ENCODE measurements at places on chromosomes 13 and 19. TPM values are rescaled to one million over a fixed set of nuclear protein-coding genes. Genes with fewer than 3 reads are reported as not detected.

The PNMA8C gene
- not detected for total RNA-seq

DNA sequence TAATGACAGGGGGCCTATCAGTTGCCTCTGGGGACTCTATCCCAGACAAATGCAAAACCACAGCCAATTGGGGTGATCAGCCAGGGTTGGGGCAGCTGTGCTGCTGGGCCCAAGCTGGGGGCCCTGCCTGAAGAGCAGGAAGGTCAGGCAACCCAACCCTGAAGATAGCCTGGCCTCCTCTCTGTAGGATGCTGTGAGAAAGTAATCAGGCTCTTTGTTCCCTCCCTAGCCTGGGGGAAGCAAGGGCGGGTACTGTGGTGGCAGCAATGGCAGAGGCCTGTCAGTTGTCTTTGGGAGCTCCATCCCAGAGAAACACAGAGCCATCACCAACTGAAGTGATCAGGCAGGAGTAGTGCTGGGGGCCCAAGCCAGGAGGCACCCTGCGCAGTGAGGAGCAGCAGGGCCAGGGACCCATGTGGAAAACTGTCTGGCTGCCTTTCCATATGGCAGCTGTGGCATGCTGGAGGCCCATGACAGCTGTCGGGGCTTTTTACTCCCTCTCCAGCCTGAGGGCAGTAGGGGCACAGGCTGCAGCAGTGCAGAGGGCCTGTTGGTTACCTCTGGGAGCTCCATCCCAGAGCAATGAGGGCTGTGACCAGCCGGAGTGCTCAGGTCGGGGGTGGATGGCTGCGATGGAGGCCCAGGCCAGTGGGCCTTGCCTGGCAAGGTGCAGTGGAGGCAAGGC is 73.6 kb upstream of the ATP12A start:
- no peak for DNase-seq

The SHC2 gene
- not detected for total RNA-seq

- no peak for DNase-seq
Observed at GRCh38 chr19:51811344-51811743, 16.4 kb downstream of the FPR3 start.

Measured in activated naive CD4-positive, alpha-beta T cell treated with anti-CD3 and anti-CD28 coated beads for 36 hours (primary cell).